ENCODE measurements at places on chromosomes 2 and 18. TPM values are rescaled to one million over a fixed set of nuclear protein-coding genes. Genes with fewer than 3 reads are reported as not detected.

CREG2 gene
- total RNA-seq, result not detected

DOK6 gene
- 1.1 TPM for total RNA-seq

MEP1B gene
- not detected for total RNA-seq

VPS4B gene
- total RNA-seq, result 20.6 TPM

ZNF396 gene
- 1.2 TPM for total RNA-seq

RETREG2 gene
- 34.1 TPM for total RNA-seq

DNER gene
- total RNA-seq, result not detected

GPC1 gene
- total RNA-seq, result 3.2 TPM

CROCC2 gene
- under 0.01 TPM for total RNA-seq

IL1RL1 gene
- 0.75 TPM for total RNA-seq

CYP27C1 gene
- 0.05 TPM for total RNA-seq

PLGLB2 gene
- 450 TPM for total RNA-seq

GULP1 gene
- total RNA-seq, result 1.2 TPM

GRCh38 chr18:3456686-3457069 is 6.7 kb downstream of the TGIF1 start:
- DNase-seq, result no peak

DNA sequence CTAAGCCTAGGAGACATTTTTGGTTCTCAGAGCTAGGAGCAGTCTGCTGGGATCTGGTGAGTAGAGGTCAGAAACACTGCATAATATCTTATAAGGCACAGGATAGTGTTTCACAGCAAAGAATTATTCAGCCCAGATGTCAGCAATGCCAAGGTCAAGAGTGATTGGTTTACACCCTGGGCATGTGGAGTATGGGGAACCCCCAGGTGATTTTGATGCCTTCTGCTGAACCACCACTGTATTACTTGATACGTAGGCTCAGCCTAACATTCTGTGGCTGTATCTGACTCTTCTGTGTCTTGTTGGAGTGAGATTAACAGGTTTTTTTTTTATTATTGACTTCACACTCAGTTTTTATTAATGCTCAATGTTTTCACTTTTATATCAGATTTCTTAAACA is 6.0 kb downstream of the DDX18 start:
- DNase-seq, result no peak

- DNase-seq, result no peak
Observed at GRCh38 chr2:69644506-69644979, 1.0 kb upstream of the AAK1 start.

DNA sequence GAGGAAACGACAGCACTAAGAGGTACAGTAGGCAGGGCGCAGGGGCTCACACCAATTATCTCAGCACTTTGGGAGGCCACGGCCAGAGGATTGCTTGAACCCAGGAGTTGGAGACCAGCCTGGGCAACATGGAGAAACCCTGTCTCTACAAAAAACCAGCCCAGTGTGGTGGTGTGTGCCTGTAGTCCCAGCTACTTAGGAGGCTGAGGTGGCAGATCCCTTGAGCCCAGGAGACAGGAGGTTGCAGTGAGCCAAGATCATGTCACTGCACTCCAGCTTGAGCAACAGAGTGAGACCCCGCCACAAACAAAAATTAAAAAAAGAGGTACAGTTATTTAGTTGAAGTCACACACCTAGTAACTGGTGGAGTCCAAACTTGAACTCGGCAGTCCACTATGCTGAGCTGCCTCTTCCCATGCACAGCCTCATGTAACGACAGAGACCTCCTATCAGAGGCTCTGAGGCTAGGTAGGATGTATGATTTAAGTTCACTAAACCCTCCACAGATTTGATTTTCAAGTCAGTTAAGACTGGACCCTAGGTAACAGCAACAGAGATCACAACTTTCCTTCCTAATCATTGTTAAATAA is 8.7 kb downstream of the STK17B start:
- DNase-seq, result no peak

GRCh38 chr2:190529486-190530247 is 4.9 kb downstream of the NEMP2 start:
- DNase-seq, result no peak

- no peak for DNase-seq
Observed at GRCh38 chr2:137221797-137222492, 456.6 kb downstream of the THSD7B start.

- DNase-seq, result no peak
Observed at GRCh38 chr2:10140841-10141610, 18.5 kb downstream of the RRM2 start.

- no peak for DNase-seq
Observed at GRCh38 chr2:190137561-190137960, 75.0 kb upstream of the MSTN start.

DNA sequence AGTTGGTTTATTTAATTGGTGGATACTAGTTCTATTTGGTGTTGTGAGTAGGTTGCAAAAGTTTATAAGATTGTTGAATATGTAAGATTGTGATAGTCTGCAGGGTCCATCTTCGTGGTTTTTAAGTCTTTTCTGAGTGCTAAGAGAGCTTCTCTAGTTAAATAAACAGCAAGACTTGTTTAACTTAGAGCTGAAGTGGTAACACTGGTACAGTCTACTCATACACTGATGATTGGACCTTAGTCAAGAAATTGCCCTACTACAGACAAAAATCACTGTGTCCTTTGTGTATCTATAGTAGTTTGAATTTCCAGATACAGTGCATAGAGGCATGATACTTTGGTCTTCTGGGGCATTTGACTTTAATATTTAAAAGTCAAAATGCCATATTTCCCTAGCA is 94.6 kb downstream of the PHLPP1 start:
- no peak for DNase-seq

DNA sequence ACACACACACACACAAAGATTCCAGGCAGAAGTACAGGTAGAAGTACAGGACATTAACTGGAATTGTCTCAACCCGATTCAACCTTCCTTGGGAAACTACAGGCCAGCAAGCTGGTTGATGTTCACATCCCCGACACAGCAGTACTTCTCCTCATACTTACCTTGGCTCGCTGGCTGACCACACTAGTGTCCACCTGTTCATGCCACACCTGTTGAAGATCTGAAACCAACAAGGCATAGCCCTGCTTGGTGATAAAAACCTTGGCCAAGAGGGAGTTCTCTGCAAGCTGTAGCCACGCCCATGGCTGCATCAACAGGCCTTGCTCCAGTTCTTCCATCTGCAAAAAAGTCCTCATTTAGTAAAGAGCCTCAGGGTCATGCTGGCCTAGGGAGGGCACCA is 2.6 kb downstream of the NHEJ1 start:
- DNase-seq, result no peak

- no peak for DNase-seq
Observed at GRCh38 chr18:2515171-2515787, 56.0 kb downstream of the METTL4 start.

DNA sequence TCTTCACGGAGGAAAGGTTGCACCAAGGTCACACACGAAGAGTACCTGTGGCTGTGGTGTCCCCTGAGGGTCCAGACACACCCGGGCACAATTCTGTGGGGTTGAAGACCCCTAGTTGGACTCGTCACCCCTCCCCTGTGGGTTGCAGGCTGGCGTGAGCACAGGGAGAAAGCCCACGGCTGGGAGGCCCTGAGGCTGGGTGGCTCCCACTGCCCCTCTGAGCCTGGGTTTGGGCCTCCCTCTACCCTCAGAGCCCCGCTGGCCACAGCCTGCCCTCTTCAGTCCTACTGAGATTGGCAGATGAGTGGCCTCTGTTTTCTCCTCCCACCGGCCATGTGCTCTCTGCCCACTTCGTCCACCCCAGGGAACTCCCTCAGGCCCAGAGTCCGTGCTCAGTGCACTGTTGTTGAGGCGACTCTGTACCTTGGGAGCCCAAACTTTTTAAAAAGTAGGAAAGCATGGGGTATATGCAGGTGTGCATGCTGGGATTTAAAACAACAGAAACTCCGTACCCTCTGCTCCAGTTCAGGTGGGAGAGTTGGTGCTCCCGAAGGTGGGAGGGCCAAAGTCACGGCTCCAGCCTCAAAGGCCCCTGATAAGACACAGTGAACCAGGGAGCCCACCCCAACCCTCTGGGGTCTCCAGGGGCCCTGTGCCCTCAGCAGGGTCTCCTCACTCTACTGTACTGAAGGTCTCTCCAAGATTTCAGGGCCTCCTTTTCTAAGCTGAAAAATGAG is 19.1 kb downstream of the RAMP1 start:
- DNase-seq, result no peak

GRCh38 chr2:80546766-80547165 is 242.2 kb upstream of the LRRTM1 start:
- DNase-seq, result no peak

- no peak for DNase-seq
Observed at GRCh38 chr2:45830322-45830721, 178.8 kb downstream of the PRKCE start.

- DNase-seq, result no peak
Observed at GRCh38 chr2:42414158-42414557, 53.1 kb upstream of the COX7A2L start.

DNA sequence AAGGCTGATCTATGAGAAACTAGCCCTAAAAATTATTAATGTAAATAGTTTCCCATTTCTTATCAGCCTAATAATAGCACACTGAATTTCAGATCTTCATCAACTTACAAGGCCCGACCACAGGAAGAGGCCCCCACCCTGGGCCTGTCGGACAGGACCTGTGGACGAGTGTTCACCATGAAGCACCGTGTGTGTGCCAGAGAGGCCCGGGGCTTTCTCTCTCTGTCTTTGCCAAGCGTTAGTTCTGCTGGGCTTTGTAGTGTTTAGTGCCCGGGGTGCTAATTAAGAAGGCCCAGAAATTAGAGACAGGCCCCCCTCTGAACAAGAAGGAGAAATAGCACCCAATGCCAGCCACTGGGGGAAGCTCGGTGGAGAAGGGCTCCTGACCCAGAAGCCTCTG is 265.7 kb downstream of the TWIST2 start:
- no peak for DNase-seq

GRCh38 chr2:189648846-189649509 is 12.3 kb upstream of the ASNSD1 start:
- no peak for DNase-seq

- DNase-seq, result no peak
Observed at GRCh38 chr2:28234807-28235206, 157.9 kb upstream of the FOSL2 start.

DNA sequence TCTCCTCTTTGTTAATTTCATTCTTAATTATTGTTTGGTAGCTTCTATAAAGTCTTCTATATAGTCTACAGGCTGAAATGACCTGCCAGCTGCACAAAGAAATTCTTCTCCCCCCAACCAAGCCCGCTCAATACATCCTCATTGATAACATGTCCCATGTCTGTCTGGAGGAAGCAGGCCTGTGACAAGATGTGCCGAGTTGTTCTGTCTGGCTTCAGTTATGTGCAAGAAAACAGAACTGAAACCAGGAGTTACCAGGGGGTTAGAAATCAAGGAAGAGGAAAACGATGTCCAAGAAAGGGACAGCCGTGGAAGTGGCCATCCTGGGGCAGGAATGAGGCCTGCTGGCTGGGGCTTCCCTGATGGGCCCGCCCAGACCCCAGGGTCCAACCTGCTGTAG is 57.6 kb downstream of the MTCL1 start:
- no peak for DNase-seq

DNA sequence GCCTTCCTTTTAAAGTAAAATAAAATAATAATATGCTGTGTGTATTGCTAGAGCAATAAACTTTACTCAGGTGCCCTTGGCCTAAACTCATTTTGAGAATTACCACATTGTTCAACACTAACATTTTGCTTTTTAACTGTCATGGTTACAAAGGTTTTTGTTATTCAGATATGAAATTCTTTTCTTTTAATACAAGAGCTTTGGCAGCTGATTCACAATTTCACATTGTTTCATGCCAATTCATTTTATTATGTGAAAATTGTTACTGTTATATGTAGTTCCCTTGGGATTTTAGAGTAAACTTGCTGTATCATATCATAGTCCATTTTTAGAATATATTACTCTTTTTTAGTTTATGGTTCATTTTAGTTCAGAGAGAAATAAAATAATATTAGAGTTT is 65.8 kb upstream of the ZNF804A start:
- DNase-seq, result no peak

- DNase-seq, result no peak
Observed at GRCh38 chr2:100785626-100786296, 34.2 kb upstream of the NPAS2 start.

- no peak for DNase-seq
Observed at GRCh38 chr2:132604561-132604960, 65.4 kb downstream of the LYPD1 start.

- no peak for DNase-seq
Observed at GRCh38 chr2:220104871-220105351, 477.5 kb downstream of the SLC4A3 start.

GRCh38 chr2:105518897-105519296 is 120.0 kb upstream of the FHL2 start:
- peak; percentile 23 for DNase-seq

DNA sequence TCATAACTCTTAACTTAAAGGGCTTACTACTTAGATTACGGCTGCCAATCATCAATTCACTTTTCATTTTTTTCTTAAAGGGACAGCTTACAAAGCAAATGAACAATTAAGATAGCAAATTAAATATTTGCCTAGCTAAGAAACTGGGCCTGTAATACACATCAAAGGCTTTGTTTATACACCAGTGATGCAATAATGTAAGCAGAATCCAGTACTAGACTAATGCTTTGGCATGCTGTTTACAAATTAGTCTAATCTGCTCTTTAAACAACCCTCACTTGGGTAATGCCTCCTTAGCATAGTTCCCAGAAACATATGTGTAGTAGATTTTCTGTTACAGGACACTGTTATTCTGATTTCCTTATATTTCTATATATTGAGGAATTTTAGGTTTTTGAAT is 105.8 kb downstream of the ARHGAP28 start:
- DNase-seq, result no peak

- no peak for DNase-seq
Observed at GRCh38 chr2:233117811-233118647, 57.9 kb downstream of the INPP5D start.

- no peak for DNase-seq
Observed at GRCh38 chr2:9937258-9937657, 14.2 kb upstream of the GRHL1 start.

DNA sequence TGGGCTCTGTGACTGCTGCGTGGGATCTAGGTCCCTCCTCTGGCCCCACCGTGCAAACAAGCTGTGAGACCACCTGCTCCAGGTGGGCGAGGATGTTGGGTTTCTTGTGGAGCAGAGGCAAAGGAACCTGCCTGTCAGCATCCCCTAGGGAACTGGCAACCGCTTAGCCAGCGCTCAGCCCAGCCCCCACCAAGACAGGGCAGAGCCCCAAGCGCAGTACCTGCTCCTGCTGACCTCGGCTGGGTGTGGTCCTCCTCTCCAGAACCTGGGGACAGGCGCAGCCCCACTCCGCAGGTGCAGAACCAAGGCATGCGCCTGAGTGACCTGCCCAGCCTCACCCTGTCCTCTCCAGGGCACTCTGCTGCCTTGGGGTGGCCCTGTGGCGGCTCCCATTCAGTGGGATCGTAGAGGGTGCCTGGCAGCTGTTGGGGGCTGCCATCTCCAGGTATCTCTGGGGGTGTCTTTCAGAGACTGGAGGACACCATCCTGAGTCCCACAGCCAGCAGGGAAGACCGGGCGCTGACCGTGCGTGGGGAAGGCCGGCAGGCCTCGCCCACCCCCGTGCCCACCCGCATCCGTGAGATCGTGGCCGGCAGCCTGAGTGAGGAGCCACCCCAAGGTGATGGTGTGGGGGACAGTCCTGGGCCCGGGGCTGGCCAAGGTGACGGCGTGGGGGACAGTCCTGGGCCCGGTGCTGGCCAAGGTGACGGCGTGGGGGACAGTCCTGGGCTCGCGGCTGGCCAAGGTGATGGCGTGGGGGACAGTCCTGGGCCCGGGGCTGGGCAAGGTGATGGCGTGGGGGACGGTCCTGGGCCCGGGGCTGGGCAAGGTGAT is 12.3 kb downstream of the CROCC2 start:
- no peak for DNase-seq

GRCh38 chr2:29010946-29011345 is 29.8 kb downstream of the TOGARAM2 start:
- no peak for DNase-seq
